Activated CD8-positive, alpha-beta memory T cell treated with anti-CD3 and anti-CD28 coated beads, Interleukin-2, amount 10 ng/mL, durations not matched to agents 7 days and 5 days (primary cell): ENCODE measurements at places on chromosomes 3 and 15. TPM values are rescaled to one million over a fixed set of nuclear protein-coding genes. Genes with fewer than 3 reads are reported as not detected.

DNA sequence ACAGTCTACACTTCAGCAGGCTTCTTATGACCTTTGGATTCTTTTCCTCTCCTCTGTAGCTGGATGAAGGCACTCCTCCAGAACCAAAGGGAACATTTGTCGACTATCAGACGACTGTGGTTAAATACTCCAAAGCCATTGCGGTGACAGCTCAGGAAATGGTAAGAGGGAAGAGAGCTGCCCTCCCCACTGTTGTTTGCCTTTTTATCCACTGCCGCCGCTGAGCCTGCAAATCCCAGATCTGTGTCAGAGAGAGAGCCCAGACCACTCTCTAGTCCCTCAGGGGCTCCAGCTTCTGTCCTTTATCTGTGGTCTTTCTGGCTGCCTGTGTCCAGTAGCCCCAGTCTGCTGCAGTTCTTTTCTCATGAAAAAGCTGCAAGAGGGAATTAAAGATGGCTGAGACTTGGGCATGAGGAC lies 261.5 kb upstream of the TPM1 start:
- H3K4me3 ChIP-seq = no peak overlapping the region
- DNase-seq = no peak
- peaks cover 9% of the 10 kb centered on the region for H3K27me3 ChIP-seq
- H3K36me3 ChIP-seq = no peaks in the 10 kb centered on the region

- H3K36me3 ChIP-seq = peaks cover 58% of the 10 kb centered on the region
- peaks cover 22% of the 10 kb centered on the region for H3K4me1 ChIP-seq
- DNase-seq = no peak
- H3K27ac ChIP-seq = peak overlapping the region; percentile 27
- H3K4me3 ChIP-seq = no peak overlapping the region
These were observed 37.4 kb downstream of the ST6GAL1 start for GRCh38 chr3:186967686-186968085.

DNA sequence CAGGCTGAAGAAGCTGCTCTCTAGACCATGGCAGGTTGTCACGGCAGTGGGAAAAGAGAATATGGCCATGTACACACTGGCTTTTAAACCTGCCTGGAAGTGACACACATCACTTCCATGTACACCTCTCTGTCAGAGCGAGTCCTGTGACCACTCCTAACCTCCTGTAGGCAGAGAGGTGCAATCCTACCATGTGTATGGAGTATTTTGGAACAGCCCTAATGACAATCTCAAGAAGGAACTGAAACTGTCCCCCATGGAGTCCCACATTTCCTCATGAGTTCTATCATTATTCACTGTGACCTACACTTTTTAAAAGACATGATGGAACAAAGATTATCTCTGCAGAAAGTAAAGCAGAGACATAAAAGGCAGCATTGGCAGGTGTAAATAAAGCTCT lies 153.4 kb upstream of the PFN2 start:
- H3K4me3 ChIP-seq = no peak overlapping the region
- peaks cover 24% of the 10 kb centered on the region for H3K27me3 ChIP-seq
- DNase-seq = no peak
- H3K36me3 ChIP-seq = no peaks in the 10 kb centered on the region

DNA sequence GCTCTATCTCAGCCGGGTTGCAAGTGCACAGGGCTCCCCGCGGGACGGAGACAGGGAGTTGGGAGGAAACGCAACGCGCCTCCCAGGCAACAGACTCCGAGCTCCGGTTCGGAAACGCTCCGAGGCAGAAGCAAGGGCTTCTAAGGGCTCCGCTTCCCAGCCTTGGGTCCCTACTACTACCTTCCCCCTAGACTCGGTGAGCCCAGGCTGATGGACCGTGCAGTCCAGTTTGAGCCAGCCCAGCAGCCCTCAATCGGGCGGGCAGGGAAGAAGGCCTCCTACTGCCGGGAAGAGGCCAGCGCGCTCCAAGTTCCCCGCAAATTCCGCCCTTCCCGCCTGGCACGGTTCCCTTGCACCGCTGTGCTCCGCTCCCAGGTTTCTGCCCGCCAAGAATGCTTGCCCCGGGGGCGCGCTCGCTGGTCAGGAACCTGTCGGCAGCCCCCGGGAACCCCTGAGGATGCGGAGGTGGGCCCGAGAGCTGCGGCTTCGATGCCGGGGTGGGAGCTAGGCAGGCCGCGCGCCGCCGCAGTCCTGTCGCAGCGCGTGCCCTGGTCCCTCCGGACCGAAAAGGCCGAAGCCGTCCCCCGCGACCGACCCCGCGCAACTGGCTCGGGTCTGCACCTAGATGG lies 728 bp downstream of the TRANK1 start:
- peak overlapping the region; percentile 68 for H3K4me3 ChIP-seq
- DNase-seq = peak; percentile 44
- peaks cover 3% of the 10 kb centered on the region for H3K27me3 ChIP-seq
- peaks cover 13% of the 10 kb centered on the region for H3K4me1 ChIP-seq

DNA sequence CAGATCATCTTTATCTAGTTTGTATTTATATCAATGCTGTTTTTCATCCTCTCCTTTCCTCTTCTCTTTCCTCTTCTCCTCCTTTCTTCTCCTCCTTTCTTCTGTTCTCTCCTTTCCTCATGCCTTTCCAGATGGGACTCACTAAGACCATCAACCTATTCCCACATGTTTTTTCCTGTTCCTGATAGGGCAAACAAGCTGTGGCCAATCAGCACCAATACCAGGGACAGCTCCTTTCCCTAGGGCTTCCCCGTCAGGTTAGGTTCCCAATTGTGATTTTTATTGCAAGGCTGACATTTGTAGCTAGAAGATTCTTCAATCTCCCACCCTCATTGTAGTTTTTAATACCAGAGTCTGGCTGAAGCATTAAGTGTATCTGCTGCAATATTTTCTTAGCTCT lies 76.3 kb upstream of the COL8A1 start:
- H3K27ac ChIP-seq = no peak overlapping the region
- H3K4me3 ChIP-seq = no peak overlapping the region
- H3K27me3 ChIP-seq = no peaks in the 10 kb centered on the region
- no peaks in the 10 kb centered on the region for H3K36me3 ChIP-seq
- DNase-seq = no peak

- H3K4me1 ChIP-seq = no peaks in the 10 kb centered on the region
- H3K27me3 ChIP-seq = no peaks in the 10 kb centered on the region
- no peaks in the 10 kb centered on the region for H3K36me3 ChIP-seq
- H3K4me3 ChIP-seq = no peak overlapping the region
- no peak overlapping the region for H3K27ac ChIP-seq
These were observed 27.1 kb downstream of the CHST2 start for GRCh38 chr3:143146486-143147274.

DNA sequence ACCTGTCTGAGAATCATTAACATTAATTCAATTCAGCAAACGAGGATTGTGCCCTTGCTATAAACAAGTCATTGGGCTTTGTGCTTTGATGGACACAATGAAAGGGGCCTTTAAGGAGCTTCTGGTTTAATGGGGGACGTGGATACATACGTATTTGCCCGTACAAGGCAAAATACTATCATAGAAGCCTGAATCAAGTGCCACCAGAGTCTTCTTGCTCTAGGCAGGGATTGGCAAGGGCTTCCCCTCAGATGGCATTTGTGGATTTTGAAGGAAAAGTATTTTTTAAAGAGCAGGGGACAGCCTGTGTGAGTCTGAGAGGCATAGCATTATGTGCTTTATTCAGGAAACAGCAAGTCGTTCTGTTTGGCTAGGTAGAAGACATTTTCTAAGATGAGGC lies 83.7 kb upstream of the NEDD4 start:
- DNase-seq = no peak
- H3K4me1 ChIP-seq = peaks cover 5% of the 10 kb centered on the region
- peaks cover under 1% of the 10 kb centered on the region for H3K27me3 ChIP-seq
- no peak overlapping the region for H3K4me3 ChIP-seq
- no peak overlapping the region for H3K27ac ChIP-seq

DNA sequence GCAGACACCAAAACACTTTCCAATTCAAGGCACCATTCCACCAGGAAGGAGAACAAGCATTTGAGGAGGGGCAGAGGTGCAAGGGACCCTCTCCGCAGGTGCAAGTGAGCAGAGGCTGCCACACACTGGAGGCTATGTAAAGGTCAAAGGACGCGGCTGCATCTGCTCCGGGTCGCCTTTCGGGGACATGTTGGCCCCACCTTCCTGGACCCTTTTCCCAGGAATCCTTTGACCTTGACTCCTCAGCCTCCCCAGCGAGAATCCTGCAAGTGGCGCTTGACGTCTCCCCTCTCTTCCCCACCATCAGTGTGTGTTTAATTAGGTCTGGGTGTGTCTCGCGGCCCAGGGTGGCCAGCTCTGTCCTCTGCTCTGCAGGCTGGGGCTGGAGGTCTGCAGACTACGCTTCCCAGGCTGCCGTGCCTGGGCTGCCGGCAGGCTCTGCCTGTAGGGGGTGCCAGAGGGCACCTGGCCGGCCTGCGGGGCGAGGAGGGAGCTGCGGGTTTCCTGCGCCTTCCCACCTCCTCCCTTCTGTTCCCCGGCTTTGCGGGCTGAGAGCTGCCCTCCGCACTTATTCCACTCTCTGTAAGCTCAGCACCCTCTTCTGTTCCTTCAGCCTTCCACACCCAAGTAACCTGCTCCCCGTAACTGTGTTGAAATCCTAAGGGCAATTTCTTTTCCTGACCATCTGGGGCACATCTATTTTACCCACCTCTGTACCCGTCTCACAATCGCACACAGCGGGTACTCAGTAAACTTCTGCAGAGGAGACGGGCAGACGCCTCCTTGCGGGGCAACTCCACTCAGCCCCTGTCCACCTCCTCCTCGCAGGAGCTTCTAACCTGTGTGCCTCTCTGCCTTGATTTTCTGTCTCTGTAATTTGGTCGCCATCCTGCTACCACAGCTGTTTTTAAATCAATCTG lies 129.8 kb downstream of the NSMCE3 start:
- no peaks in the 10 kb centered on the region for H3K36me3 ChIP-seq
- H3K4me1 ChIP-seq = peaks cover 10% of the 10 kb centered on the region
- H3K27ac ChIP-seq = no peak overlapping the region
- H3K27me3 ChIP-seq = peaks cover 34% of the 10 kb centered on the region
- H3K4me3 ChIP-seq = no peak overlapping the region

GRCh38 chr15:42737529-42738328 lies 801 bp upstream of the CDAN1 start:
- H3K27me3 ChIP-seq = no peaks in the 10 kb centered on the region
- H3K4me3 ChIP-seq = peak overlapping the region; percentile 75
- DNase-seq = no peak
- peaks cover 5% of the 10 kb centered on the region for H3K36me3 ChIP-seq
- peak overlapping the region; percentile 79 for H3K27ac ChIP-seq

DNA sequence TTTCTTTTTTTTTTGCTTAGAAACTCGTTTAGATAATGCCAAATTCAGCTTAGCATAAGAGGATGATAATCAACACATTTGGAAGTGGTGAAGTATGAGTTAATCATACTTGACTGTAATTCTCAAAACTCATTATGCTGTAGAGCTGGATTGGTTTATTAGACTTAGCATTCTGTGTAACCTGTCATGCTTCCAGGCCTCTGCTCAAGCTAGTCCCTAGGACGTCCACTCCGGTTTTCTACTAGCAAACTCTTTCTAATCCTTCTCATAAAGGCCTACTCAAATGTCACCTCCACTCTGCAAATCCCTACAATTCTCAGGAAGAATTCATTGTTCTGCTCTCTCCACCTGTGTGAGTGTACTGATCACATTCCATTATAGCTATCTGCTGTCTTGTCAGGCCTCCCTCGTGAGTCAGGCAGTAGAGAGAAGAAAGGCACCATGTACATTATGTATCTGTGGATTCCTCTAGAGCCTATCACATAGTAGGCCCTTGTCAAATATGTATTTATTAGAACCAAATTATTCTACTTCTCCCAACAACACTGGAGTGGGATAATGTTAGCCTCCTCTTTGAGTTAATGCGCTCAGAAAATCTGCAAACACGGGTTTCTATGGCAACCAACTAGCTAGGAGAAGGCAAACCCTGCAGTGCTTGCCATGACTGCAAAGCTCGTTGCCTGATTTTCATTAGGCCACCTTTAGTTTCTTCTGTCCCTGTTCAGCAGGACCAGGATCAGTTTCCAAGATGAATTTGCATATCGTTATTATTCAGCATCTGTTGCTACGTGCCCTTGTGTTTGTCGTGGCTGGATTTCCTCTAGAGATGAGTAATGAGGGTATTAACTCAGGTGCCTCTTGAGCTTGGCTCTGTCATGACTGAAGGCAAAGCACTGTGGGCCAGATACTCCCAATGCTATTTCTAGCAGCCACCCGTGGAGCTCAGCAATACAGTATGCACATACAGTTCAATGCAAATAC lies 30.7 kb downstream of the ATP13A5 start:
- no peak overlapping the region for H3K4me3 ChIP-seq
- DNase-seq = no peak
- H3K27ac ChIP-seq = no peak overlapping the region
- H3K36me3 ChIP-seq = no peaks in the 10 kb centered on the region
- H3K4me1 ChIP-seq = no peaks in the 10 kb centered on the region

DNA sequence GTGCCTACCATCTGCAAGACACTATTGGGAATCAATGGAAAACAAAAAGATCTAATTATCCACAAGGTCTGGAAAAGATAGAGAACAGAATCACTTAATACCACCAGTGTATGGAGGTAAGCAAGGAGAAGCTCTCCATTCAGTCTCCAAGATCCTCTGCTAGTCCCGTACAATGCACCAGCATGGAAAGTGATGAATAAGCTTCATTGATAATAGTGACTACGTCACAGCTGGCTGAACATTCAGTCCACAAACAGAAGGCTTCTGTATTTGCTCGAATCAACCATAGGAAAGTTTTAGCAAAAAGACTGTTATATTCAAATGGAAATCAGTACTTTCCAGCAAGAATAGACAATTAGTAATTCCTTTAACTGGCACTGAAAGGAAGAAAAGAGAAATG lies 42.9 kb downstream of the IGSF11 start:
- H3K36me3 ChIP-seq = no peaks in the 10 kb centered on the region
- H3K27me3 ChIP-seq = peaks cover 13% of the 10 kb centered on the region
- no peak overlapping the region for H3K4me3 ChIP-seq
- no peak overlapping the region for H3K27ac ChIP-seq
- no peak for DNase-seq

DNA sequence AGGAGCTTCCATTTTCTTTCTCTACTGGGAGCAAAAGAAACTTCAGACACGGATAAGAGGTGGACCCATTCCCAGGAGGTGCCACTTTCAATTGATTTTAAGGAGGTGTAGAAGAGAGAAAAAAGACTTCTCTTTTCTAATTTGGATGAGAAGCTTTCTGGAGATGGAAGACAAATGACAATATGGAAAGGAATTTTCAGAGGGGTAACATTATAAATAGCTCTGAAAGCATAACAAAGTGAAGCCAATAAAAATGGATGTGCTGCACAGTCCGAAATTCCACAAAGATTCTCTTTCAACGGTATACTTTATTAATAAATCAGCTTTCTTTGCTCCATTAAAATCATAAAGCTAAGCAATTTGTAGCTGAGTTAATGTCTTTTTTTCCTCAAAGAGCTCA lies 607.2 kb upstream of the MDFIC2 start:
- H3K36me3 ChIP-seq = no peaks in the 10 kb centered on the region
- H3K27ac ChIP-seq = no peak overlapping the region
- no peak for DNase-seq
- H3K4me1 ChIP-seq = no peaks in the 10 kb centered on the region
- H3K4me3 ChIP-seq = no peak overlapping the region

B3GNT5 gene
- total RNA-seq = 1.3 TPM

EFCAB12 gene
- 1.4 TPM for total RNA-seq

QARS1 gene
- total RNA-seq = 234 TPM

PAQR5 gene
- not detected for total RNA-seq

HTR3E gene
- not detected for total RNA-seq

CHRD gene
- total RNA-seq = not detected

FAM162A gene
- 63.9 TPM for total RNA-seq

CYP19A1 gene
- total RNA-seq = 1.0 TPM
